ENCODE measurements at places on chromosomes 16 and 17.
A peak's percentile ranks its signal among the peaks of the same experiment; 100 is the strongest.

DNA sequence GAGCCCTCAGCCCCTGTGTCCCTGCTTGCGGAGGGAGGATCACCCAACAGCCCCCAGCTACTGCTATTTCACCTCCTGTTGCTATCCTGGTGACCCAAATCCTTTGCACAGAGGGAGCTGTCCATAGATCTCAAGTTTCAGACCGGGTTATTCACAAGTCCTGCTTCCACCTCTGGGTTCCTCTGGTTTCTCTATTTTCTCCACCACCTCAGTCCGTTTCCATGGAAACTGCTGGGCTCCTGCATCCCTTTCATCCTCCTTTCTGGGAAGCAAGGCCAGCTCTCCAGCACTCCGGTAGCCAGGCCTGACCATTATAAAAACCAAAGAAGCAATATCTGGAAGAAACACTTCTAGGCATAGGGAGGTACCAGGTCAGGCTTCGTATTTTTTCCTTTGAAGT lies 4.8 kb upstream of the CALB2 start:
- no peak for DNase-seq

DNA sequence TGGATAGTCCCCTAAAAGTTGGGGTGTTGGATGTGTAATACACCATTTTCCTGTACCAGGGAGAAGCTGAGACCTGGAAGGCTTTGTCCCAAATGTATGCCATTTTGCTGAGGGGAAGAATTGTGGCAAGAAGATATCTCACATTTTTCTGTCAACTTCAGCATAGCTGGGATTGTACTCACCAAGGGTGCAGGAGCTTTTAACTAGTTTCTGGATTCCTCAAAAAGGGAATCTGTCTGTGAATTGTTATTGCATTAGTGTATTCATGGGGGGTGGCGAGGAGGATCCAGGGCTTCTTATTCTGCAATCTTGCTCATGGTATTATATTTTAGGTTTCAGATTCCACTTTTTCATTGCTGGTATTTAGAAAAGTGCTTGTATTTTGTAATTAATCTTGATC lies 208.2 kb upstream of the MYOCD start:
- no peak for DNase-seq

DNA sequence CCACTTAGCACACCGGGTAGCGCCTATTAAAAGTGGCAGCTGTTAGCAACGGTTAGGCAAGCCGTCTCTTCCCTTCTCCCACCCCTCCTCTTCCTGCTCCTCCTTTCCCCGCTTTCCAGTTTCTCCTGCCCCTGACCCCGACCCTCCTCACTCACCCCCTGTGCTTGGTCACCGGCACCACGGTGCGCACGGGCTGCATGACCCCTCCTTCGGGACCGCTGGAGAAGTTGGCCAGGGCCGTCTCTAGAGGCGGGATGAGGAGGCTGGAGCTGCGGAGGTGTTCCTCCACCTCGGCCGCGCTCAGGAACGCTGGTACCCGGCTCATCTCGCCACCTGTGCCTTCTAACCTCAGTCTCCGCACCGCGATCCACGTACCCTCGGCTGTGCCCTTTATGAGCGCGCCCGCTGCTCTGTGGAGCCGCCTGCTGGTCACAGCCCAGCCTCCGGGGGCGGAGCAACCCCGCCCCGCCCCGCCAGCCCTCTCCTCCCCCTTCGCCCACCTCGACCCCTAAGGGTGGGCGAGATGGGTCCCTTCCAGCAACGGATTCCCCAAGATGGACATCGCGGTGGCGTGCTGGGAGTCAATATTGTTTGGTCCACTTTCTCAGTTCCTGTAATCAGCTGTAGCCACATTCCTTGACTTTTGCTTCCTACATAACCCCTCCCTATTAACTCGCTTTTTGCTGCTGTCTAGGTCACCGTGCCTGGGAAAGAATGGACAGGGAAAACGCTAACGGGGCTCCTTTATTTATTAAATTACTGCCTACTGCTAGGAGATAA lies at the start of gene CRYM:
Gene CRYM (minus strand): TSS at position 364 of the 780 bp plus-strand sequence. CDS start 39 bp downstream, at position 325.
- DNase-seq, result peak; percentile 62

DNA sequence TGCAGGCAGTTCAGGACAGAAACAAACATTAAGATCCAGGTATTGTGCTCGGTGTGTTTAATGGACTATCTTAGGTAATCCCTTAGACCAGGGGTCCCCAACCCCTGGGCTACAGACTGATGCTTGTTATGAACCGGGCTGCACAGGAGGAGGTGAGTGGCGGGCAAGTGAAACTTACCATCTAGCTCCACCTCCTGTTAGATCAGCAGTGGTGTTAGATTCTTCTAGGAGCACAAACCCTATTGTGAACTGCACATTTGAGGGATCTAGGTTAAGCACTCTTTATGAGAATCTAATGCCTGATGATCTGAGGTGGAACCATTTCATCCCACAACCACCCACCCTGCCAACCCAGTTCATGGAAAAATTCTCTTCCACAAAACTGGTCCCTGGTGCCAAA lies 37.8 kb upstream of the ASIC2 start:
- DNase-seq, result no peak

DNA sequence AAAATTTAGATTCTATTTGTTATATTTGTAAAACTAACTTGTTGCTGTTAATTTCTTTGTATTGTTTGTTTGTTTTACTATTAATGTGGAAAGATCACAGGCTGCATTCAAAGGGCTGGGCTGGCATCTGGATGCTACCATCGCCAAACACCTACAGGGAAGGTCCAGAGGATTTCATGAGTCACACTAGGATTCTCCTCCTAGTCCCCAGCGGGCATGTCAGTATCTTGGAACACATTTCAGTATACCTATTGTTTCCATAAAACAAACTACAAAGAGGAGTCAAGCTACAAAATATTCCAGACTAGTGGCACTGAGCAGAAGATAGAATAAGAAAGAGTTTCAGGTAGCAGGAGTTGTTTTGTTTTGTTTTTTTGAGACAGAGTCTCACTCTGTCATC lies 55.3 kb downstream of the NOG start:
- no peak for DNase-seq

DNA sequence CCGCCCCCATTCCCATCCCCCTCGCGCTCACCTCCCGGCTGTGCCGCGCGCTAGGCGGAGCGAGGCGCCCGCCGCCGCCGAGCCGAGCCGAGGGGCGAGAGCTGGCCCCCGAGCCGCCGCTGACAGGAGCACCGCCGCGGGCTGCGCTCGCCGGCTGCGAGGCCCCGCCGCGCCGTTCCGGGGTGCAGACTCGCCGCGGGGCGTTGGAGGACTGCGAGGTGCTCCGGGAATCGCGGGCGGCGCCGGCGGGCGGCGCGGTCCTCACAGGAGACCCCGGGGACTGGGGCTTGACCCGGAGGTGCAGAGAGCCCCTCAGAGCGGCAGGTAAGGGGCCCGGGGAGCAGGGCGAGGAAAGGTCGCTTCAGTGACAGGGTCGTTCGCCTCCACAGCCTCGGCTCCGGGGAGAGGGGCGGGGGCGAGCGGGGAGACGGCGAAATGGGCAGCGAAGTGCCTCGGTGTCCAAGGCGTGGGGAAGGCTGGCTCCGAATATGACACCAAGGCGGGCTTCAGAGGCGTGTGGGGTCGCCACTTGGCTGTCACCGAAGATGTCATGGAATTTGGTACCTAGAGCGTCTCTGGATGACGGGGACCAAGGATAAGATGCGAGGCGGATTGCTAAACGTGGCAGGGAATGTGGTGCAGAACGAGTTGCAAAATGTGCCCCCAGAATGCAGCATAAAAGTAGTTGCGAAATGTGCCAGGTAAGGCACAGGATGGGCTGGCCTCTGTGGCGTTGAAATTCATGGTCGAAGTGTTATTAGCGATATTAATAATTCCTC lies 580 bp downstream of the TANC2 start:
- DNase-seq, result peak; percentile 60

GRCh38 chr16:64339052-64339770 lies 782.7 kb downstream of the CDH11 start:
- DNase-seq, result no peak

DNA sequence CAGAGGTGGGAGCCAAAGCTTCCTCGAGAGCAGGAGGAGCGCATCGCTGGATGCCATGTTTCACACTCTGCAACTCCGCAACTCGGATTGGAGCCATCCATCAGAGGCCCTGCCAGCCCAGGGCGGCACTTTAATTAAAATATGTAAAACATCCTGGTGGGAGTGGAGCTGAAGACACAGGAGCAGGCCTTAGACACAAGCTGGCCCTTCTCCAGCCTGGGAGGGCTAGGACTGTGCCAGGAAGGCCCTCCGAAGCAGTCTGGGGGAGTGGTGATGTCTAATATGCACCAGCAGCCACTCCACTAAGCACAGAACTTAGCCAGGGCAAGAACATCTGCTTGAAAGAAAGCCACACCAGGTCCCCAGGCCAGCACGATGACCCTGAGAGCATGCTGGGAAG lies 5.8 kb upstream of the CCDC182 start:
- no peak for DNase-seq

DNA sequence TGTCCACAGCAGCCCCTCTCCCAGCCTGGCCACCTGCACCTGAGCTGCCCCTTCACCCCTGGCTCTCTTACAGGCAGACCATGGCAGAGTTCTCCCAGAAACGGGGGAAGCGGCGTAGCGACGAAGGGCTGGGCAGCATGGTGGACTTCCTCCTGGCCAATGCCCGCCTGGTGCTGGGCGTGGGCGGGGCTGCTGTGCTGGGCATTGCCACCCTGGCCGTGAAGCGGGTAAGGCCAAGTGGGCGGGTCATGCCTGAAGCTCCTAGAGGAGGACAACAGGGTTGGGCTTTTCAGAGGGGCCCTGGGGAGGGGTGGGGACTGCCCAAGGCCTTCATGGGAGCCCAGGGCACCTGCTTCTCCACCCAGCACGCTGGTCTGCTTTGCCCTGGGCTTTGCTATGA lies 2.2 kb downstream of the MIEF2 start:
- no peak for DNase-seq

- DNase-seq, result no peak
These were observed 35.8 kb downstream of the PLCG2 start for GRCh38 chr16:81814751-81815428.

DNA sequence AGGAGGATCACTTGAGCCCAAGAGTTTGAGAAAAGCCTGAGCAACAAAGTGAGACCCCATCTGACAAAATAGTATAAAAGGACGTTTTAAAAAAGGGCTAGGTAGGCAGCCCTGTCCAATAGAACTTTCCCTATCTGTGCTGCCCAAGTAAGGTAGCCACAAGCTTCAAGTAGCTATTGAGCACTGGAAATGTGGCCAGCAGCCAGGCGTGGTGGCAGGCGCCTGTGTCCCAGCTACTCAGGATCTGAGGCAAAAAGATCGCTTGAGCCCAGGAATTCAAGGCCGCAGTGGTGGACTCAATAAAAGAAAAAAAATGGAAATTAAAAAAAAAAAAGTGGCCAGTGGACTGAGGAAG lies 1.5 kb upstream of the NQO1 start:
- DNase-seq, result peak; percentile 33

GRCh38 chr17:38539386-38539785 lies 66.4 kb downstream of the SRCIN1 start:
- no peak for DNase-seq

- no peak for DNase-seq
These were observed 13.1 kb upstream of the MGAT5B start for GRCh38 chr17:76855105-76855504.

- DNase-seq, result no peak
These were observed 84.5 kb upstream of the CORO6 start for GRCh38 chr17:29707212-29707571.

- no peak for DNase-seq
These were observed 3.7 kb upstream of the HSD17B2 start for GRCh38 chr16:82031116-82032084.

GRCh38 chr17:71402661-71403141 lies 718.1 kb upstream of the SOX9 start:
- no peak for DNase-seq

DNA sequence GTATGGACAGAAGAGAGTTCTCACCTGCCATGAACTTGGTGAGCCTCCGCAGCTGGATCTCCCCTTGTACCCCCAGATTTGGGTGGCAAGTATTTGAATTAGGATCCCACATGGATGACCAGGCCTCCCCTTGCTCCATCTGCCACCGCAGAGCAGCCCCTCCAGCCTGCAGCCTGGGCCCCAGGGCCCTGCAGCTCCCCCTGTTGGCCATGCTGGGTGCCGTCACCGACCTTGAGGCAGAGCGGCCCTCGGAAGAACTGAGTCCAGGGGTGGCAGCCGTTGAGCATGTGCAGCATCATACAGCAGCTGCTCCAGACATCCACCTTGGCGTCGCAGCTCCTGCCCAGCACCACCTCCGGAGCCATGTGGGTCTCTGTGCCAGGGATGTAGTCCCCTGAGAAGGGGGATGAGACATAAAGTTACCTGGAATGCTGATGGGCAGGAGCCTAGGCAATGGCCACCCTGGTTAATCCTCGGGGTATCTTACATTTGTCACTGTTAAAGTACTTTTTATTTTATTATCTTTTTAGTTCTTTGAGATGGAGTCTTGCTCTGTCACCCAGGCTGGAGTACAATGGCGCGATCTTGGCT lies 9.0 kb upstream of the SPATA32 start:
- DNase-seq, result no peak

DNA sequence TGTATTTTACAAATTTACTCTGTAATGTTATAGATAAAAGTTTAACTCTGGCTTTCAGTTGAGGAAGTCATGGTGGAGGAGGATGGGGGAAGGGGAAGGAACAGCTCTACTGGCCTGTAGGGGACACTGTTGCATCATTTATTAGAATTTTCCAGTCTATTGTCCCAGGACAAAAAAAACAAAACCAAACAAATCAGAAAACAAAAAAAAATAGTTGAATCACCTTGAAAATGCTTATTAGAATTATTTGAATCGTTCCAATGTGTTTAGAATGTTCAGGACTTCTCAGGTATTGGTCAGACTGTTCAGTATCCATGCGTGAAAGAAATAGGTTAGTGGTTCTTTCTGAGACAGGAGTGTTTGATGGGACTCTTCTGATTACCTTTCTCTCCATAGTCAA lies 242.0 kb downstream of the FTO start:
- DNase-seq, result no peak

DNA sequence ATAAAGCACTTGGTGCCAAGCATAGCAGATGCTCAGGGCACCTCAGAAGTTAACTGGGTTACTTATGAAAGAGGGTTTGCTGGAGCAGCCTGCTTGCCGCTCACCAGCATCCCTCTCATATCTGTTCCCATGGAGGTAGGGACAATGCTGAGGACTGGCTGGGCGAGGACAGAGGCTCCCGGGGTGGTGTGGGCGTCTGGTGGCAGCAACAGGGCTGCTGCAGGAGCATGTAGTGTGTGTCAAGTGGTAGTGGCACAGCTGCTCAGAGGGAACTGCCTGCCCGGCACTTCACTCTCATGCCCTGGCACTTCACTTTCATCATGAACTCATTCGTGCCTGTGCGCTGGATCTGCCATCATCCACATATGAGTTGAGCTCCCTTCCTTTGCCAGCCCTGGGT lies 26.9 kb upstream of the ZNHIT3 start:
- no peak for DNase-seq

DNA sequence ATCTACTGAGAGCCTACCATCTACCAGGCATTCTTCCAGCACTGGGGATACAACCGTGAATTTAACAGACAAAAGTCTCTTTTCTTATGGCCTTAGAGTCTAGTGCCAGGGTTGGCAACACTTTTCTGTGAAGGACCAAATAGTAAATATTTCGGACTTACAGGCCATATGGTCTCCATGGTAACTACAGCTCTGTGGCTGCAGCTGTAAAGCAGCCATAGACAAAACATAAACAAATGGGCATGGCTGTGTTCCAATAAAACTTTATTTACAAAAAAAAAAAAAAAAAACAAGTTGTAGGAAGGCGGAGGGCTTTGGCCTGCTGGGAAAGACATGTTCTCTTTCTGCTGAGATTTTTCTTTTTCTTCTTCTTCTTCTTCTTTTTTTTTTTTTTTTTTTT lies 98.7 kb downstream of the ABCC12 start:
- no peak for DNase-seq

GRCh38 chr17:79948406-79948944 lies 87.2 kb downstream of the TBC1D16 start:
- no peak for DNase-seq

Measured in dorsolateral prefrontal cortex (tissue), 122 donors.